ENCODE measurements at places on chromosomes 6 and 20. TPM values are rescaled to one million over a fixed set of nuclear protein-coding genes. Genes with fewer than 3 reads are reported as not detected.

GRCh38 chr6:121319603-121320002, 14.7 kb downstream of the TBC1D32 start:
- no peak for DNase-seq

GRCh38 chr6:13515912-13516311, 28.5 kb upstream of the GFOD1 start:
- DNase-seq = no peak

The WFDC2 gene
- total RNA-seq = not detected

DNA sequence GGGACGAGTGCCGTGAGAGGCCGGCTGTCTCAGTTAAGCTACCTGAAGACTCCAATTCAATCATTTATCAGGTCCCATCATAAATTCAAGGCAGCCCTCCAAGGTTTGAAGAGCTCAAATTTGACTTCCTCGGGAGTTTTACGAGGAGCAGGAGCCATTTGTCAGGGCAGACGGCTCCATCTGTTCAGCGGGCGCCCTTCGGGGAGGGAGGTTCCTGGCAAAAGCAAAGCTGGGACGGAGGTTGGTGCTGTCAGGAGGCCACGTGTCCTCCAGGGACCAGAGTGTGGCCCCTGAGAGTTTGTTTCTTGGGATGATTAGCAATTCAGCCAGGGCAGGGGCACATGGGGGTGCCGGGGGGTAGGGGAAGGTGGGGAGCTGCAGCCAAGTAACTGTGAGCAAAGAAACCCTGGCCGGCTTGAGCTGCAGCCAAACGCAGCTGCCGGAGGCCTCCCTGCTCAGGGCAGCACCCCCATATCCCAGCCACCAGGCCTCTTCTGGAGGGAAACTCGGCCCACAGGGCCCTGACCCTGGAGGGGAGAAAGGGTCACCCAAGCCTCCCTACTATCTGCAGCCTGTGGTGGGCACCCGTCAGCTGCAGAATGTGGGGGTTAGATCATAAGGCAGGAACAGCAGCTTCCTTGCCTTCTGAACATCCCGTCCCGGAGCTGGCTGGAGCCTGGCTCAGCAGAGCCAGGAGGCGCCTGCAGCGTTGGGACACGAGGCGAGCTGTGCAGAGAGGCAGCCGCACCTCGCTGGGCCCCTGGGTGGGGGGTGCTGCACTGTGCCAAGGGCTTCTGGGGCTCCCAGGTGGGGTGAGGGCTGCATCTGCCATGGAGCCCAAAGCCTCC, 63.6 kb upstream of the GATA5 start:
- DNase-seq = no peak

The MAS1 gene
- not detected for total RNA-seq

DNA sequence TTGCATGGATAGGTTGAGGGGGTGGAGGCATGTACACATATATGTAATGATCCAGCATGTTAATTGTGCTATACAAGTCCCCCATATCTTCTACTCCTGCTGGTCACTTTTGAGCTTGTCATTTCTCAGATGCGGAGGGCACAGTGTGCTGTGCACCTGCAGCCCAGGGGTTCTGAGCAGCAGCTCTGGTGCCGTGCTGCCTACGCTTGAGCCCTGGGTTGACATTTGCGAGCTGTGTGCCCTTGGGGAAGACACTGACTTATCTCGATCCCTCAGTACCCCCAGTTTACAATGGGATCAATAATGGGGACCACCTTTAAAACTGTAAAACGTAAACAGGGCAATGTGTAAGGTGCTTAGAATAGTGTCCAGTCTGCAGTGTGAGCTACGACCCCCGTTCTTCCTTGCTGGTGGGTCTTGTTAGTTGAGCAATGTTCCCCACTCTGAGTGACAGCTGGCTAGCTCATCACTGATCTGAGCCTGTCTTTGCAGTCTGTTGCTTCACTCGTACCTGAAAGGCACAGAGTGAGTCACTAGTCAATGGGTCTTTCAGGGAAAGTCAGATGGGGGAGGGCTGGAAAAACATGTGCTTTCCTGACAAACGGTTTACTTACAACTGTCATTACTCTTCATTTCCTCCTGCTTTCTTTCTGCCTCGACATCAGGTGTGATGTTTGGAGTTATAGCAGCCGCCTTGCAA, 91.7 kb downstream of the SLC2A10 start:
- peak; percentile 27 for DNase-seq

DNA sequence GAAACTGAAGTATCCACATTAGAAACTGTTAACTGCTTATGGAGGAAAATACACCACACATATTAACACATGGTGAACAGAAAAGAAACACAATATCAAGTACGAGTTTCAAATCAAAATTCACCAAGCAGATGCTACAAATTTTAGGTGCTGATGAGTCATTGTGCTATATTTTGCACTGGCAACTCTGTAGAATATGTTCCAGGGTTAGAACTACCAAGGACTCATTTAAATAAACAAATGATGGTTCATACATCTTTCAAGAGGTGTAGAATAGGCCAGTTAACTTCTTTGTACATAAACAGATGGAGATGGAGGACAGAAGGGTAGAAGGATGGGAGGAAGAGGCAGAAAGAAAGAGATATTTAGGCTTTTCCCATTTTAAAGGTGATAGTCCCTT, 184.9 kb downstream of the ARHGAP18 start:
- DNase-seq = no peak

GRCh38 chr6:52325695-52326471, 36.1 kb upstream of the PAQR8 start:
- DNase-seq = peak; percentile 98

DNA sequence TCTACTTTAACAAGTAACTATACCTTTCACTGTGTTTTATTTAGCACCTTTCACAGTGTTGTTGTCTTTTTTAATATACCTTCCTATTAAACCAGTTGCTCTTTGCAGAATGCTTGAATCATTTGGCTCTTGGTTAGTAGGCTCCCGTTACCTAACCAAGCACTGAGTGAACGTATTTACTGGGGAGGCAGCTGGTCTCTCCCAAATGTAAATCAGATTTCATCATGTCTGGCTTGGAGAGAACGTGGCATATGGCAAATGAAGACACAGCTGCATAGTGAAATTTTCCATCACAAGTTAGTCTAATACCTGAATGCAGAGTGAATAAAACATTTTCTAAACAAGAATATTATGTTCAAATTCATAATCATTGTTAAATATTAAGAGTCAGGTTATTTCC, 12.4 kb downstream of the HTR1E start:
- no peak for DNase-seq

The PLCB4 gene
- total RNA-seq = not detected

- no peak for DNase-seq
Measured at GRCh38 chr6:26743157-26743821, 83.7 kb upstream of the ZNF322 start.

DNA sequence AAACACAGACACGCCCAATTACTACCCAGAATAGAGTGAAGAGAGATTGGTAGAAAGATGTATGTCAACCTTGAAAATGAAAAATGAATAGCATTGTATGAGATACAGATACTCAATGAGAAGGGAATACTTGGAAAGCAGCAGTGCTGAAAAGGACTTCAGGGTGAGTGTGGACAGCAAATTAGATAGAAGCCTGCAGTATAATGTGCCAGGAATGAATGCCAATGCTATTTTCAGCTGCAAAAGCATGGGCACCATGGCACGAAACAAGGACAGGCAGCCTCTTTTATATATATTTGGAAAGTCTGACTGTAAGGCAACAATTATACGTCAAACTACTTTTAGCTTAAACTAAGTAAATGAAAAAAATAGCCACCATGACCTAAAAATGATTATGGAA, 118.2 kb downstream of the PTCHD4 start:
- DNase-seq = no peak

The DAAM2 gene
- not detected for total RNA-seq

The PEX6 gene
- total RNA-seq = 3.6 TPM

The SLC22A7 gene
- total RNA-seq = 22.6 TPM

The TSHZ2 gene
- total RNA-seq = not detected
